Panc1 (cell line): ENCODE measurements at places on chromosomes 2 and 18. TPM values are rescaled to one million over a fixed set of nuclear protein-coding genes. Genes with fewer than 3 reads are reported as not detected.

DNA sequence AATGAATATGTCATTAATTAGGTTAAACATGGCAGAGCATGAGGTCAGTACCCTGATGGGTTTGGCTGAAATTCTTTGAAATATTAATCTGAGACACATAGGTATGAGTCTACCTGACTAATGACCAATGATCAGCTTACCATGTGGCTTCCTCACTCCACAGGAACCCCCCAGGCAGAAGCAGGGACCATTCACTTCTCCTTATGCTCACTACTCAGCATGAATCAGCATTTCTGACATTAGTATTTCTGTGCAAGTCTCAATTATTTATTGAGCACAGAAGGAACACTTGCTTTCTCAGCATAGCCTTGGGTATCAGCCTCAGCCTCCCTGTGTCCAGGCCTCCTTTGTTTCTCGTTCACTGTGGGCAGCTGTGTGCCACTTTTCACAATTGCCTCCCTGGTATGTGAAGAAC is 9.3 kb upstream of the KCNE4 start:
- H3K36me3 ChIP-seq: no peaks in the 10 kb centered on the region
- no peaks in the 10 kb centered on the region for H3K4me1 ChIP-seq
- H3K4me3 ChIP-seq: no peak overlapping the region
- H3K27me3 ChIP-seq: no peaks in the 10 kb centered on the region
- no peak for DNase-seq
- H3K27ac ChIP-seq: no peak overlapping the region

GRCh38 chr2:105397025-105397722 is 1.7 kb downstream of the FHL2 start:
- DNase-seq: no peak
- peaks cover 21% of the 10 kb centered on the region for H3K36me3 ChIP-seq
- H3K4me3 ChIP-seq: peak overlapping the region; percentile 90
- H3K4me1 ChIP-seq: peaks cover 70% of the 10 kb centered on the region
- peak overlapping the region; percentile 100 for H3K27ac ChIP-seq

GRCh38 chr2:196967116-196967515 is 40.6 kb upstream of the PGAP1 start:
- H3K27ac ChIP-seq: no peak overlapping the region
- no peak for DNase-seq
- no peaks in the 10 kb centered on the region for H3K27me3 ChIP-seq
- H3K36me3 ChIP-seq: no peaks in the 10 kb centered on the region

DNA sequence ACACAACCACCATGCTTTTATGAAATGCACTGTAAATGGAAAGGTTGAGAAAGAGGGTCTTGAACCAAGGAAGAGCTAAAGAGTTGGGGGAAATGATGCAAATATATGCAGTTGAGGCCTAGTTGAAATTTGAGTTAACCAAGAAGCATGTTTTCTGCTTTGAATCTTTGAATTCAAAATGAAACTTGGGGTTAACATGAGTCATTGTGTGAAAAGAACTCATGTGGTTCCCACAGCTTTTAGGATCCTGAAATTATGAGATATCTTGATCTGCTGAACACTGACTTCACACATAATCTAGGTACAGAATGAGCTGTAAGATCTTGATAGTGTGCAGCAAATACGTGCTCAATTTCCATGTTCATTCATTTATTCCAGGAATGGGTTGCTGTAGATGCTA is 422.9 kb upstream of the TRIB2 start:
- no peak overlapping the region for H3K27ac ChIP-seq
- no peaks in the 10 kb centered on the region for H3K36me3 ChIP-seq
- H3K27me3 ChIP-seq: no peaks in the 10 kb centered on the region
- H3K4me1 ChIP-seq: no peaks in the 10 kb centered on the region
- no peak for DNase-seq
- H3K4me3 ChIP-seq: no peak overlapping the region

GRCh38 chr2:157887946-157888345 is 11.8 kb upstream of the ACVR1 start:
- no peaks in the 10 kb centered on the region for H3K36me3 ChIP-seq
- no peak for DNase-seq
- no peaks in the 10 kb centered on the region for H3K27me3 ChIP-seq
- no peaks in the 10 kb centered on the region for H3K4me1 ChIP-seq
- no peak overlapping the region for H3K4me3 ChIP-seq

GRCh38 chr2:204064119-204064518 is 127.6 kb downstream of the ICOS start:
- no peak overlapping the region for H3K4me3 ChIP-seq
- no peaks in the 10 kb centered on the region for H3K36me3 ChIP-seq
- H3K27ac ChIP-seq: no peak overlapping the region
- H3K4me1 ChIP-seq: no peaks in the 10 kb centered on the region
- no peaks in the 10 kb centered on the region for H3K27me3 ChIP-seq

- H3K27ac ChIP-seq: no peak overlapping the region
- H3K27me3 ChIP-seq: no peaks in the 10 kb centered on the region
- H3K36me3 ChIP-seq: no peaks in the 10 kb centered on the region
- DNase-seq: no peak
These were observed 68.9 kb upstream of the BOD1L2 start for GRCh38 chr18:57077786-57078552.

DNA sequence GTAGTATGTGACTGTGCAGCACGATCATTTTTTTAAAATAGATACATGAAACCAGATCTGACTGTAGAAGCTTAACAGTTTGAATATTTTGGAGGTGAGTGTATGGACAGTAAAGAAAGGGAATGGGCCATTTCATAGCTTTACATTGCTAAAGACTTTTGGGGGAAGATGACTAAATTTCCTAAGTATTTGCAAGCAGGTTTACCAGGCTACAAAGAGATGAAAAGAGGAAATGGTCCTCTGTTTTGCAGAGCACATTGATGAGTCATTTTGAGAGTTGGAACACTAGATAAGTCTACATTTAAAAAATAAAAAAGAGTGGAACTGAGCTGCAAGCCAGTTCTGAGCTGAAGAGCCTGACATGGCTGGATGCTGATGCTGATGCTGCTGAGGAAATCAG is 115.7 kb upstream of the LRATD1 start:
- DNase-seq: no peak
- H3K4me3 ChIP-seq: no peak overlapping the region
- no peaks in the 10 kb centered on the region for H3K36me3 ChIP-seq

- DNase-seq: no peak
- H3K4me3 ChIP-seq: no peak overlapping the region
- H3K4me1 ChIP-seq: no peaks in the 10 kb centered on the region
- H3K27ac ChIP-seq: no peak overlapping the region
These were observed 159.3 kb upstream of the SERPINE2 start for GRCh38 chr2:224198436-224198835.

DNA sequence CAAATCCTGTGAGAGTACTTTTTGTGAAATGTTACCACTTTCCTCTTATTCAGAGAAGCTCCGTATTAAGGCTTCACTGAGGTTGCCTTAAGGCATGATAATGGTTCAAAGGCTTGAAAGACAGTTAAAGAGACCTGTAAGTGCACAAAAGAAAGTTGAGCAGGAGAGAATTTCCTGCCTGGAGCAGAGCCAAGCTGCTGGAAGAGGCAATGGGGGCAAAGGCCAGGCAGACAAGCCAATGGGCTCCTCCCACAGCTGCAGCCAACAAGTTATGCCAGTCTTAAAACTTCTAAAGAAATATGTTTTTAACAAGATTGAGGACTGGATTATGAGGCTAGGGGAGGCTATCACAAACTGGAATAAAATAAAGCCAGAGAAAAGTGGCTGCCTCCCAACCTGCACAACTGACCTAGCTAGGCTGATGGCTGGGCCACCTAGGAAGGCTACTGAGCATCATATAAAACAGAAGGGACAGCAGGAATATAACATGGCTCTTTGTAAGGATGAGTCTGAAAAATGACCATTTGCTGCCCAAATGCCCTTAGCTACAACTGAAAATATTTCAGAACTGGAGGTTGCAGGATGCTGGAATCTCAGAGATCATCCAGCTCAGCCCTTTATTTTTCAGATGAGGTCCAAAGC is 2.1 kb downstream of the IL1B start:
- H3K27ac ChIP-seq: no peak overlapping the region
- H3K36me3 ChIP-seq: no peaks in the 10 kb centered on the region

- no peaks in the 10 kb centered on the region for H3K36me3 ChIP-seq
- H3K27me3 ChIP-seq: no peaks in the 10 kb centered on the region
- peak; percentile 75 for DNase-seq
- H3K27ac ChIP-seq: no peak overlapping the region
These were observed 110.6 kb upstream of the SIX2 start for GRCh38 chr2:45119855-45120254.

DNA sequence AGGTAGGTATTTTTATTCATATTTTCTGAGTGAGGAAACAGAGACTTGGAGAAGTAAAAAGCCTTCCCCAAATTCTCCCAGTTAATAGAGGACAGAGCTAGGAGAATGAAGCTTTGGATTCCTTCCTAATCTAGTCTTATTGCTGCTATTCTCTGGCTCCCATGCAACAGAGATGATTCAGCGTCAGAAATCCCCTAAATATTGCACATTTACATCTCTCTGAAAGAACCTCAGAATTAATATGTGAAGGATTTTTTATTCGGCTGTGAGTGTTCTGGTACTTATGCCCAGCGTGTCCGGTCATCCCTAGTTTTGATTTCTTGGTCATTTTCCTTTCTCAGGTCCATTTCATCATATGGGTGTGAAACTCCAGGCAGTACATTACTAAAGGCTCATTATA is 91.2 kb upstream of the SESTD1 start:
- no peaks in the 10 kb centered on the region for H3K36me3 ChIP-seq
- no peak overlapping the region for H3K27ac ChIP-seq
- no peak for DNase-seq
- no peaks in the 10 kb centered on the region for H3K27me3 ChIP-seq

- no peak overlapping the region for H3K27ac ChIP-seq
- peaks cover 13% of the 10 kb centered on the region for H3K27me3 ChIP-seq
- no peaks in the 10 kb centered on the region for H3K36me3 ChIP-seq
These were observed 77.4 kb downstream of the DCDC2C start for GRCh38 chr2:3780477-3781402.

DNA sequence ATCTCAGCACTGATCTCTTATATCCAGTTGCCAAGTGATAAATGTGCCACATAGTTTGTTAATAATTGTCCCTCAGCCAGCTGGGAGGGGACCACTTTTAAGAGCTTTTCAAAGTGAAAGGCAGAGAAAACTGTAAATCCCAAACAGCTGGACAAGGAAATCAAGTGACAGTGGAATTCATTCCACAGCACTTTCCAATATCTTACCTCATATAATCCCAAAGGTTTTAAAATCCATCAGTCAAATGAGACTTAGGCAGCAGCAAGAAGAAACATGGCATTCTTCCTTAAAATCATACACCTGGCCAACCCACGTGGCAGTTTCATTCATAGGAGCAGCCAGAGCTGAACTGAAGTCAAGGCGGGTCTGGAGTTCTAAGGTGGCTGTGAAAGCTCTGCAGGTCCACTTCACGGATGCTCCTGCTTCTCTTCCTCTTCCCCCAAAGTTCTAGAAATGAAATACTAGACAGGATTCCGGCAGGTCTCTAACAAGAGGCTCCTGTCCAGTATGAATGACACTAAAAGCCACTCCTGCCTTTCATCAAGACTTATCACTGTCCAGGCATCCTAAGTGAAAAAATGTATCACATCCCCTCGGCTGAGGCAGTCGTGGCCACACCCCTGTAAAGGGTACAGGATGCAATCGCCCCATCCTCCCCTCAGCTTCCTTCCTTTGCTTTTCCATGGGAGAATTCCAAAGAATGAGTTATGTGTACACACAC is 190.4 kb upstream of the STK17B start:
- H3K36me3 ChIP-seq: no peaks in the 10 kb centered on the region
- no peak for DNase-seq
- no peaks in the 10 kb centered on the region for H3K27me3 ChIP-seq
- H3K27ac ChIP-seq: no peak overlapping the region

GRCh38 chr2:204264621-204265140 is 280.6 kb upstream of the PARD3B start:
- H3K27me3 ChIP-seq: peaks cover 2% of the 10 kb centered on the region
- H3K4me3 ChIP-seq: no peak overlapping the region
- no peaks in the 10 kb centered on the region for H3K4me1 ChIP-seq
- H3K36me3 ChIP-seq: no peaks in the 10 kb centered on the region
- no peak for DNase-seq

DNA sequence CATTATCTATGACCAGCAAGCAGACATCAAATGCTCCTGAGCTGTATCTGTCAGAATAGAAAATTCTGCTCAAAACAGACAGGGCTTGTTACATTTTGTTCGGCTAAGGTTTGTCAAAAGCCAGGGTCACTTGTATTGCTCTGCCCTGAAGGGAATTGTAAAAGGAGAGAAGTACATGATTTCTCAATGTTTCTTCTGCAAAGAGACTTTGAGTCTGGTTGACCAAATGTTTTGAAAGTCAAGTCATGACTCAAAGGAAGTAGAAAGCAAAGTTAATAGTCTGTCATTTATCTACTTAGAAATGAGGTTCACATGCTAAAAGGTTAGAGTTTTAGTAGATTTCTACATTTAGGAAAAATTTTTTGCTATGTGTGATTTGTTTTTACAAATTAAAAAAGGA is 1624.1 kb upstream of the ZEB2 start:
- H3K36me3 ChIP-seq: no peaks in the 10 kb centered on the region
- no peak for DNase-seq
- H3K27me3 ChIP-seq: no peaks in the 10 kb centered on the region
- no peak overlapping the region for H3K4me3 ChIP-seq
- H3K4me1 ChIP-seq: no peaks in the 10 kb centered on the region

DNA sequence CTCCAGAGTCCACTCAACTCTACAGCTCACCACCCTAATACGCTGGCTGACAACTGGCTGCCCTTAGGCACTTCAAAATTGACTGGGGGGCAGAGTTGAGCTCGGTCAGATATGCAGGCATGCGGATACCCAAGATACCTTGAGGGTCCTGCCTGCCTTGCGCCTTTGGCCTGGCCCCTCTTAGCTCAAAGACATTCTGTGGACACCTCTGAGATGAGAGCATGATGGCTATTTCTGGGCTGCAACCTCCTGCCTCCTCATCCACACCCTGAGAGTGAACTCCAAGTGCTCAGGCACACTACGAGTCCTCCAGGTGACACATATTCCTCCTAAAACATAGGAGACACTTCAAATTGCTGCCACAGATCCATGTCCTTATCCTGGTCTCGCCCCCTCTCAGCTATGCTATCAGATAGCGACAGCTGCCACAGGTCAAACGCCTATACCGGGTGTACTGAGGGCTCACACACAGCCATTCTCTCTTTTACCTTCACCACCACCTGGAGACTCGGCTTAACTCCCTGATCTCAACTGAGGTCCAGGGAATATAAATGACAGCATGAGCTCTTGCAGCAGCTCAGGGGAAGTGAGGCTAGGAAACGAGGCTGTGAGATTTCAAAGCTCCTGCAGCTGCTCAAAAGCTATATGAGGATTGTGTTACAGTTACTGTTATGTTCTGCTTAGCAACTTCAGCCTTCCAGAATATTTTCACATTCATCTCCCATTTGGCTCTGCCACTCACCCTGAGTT is 60.5 kb upstream of the TEX51 start:
- no peaks in the 10 kb centered on the region for H3K4me1 ChIP-seq
- no peaks in the 10 kb centered on the region; the same call in 1 of the 2 replicates for H3K27me3 ChIP-seq
- no peaks in the 10 kb centered on the region for H3K36me3 ChIP-seq
- DNase-seq: no peak

GRCh38 chr2:159286709-159287441 is 372 bp upstream of the WDSUB1 start:
- no peaks in the 10 kb centered on the region for H3K36me3 ChIP-seq
- H3K4me3 ChIP-seq: peak overlapping the region; percentile 57
- DNase-seq: peak; percentile 77
- no peaks in the 10 kb centered on the region for H3K27me3 ChIP-seq

The CNTNAP5 gene
- not detected for total RNA-seq

The HOXD4 gene
- total RNA-seq: 1.4 TPM

The GNLY gene
- not detected for total RNA-seq

The TUBA3E gene
- total RNA-seq: not detected

The ANO7 gene
- total RNA-seq: 6.9 TPM

The FOXD4L1 gene
- not detected for total RNA-seq

The NFATC1 gene
- total RNA-seq: 30.8 TPM

The CFAP65 gene
- total RNA-seq: 0.33 TPM

The ARHGAP25 gene
- 0.49 TPM for total RNA-seq

The AGPS gene
- 68.7 TPM for total RNA-seq

The SERPINB4 gene
- total RNA-seq: not detected

The LTBP1 gene
- total RNA-seq: 12.5 TPM

The CYS1 gene
- total RNA-seq: 20.4 TPM
